ENCODE measurements at places on chromosomes 13 and 19. TPM values are rescaled to one million over a fixed set of nuclear protein-coding genes. Genes with fewer than 3 reads are reported as not detected.
A peak's percentile ranks its signal among the peaks of the same experiment; 100 is the strongest.

LRRC63 gene
- 0.61 TPM for total RNA-seq

GRCh38 chr19:29111576-29111975 lies 101.4 kb downstream of the UQCRFS1 start:
- DNase-seq, result peak; percentile 53

DNA sequence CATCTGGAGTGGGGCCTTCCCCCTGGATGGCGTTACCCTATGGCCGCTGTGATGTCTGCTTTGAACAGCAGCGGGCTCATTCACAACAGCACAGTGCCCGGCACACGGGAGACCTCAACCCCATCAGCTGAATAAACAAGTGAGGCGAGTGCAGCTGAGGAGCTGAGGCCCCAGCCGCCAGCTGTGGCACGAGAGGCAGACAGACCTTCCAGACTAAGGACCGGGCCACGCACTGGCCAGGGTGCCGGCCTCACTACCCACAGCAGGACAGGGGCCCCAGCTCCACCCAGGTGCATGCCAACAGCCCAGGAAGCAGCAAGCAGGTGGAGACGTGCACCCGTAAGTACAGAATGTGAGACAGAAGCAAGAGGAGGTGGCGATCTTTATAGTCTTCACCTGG lies 39.6 kb downstream of the STK24 start:
- DNase-seq, result no peak

MEGF8 gene
- 44.0 TPM for total RNA-seq

GRK1 gene
- total RNA-seq, result 0.89 TPM

FLT1 gene
- 27.1 TPM for total RNA-seq
